ENCODE measurements at places on chromosomes 3 and 15. TPM values are rescaled to one million over a fixed set of nuclear protein-coding genes. Genes with fewer than 3 reads are reported as not detected.

CSPG4 gene
- 12.0 TPM for polyA plus RNA-seq

BRPF1 gene
- polyA plus RNA-seq = 16.8 TPM

APBA2 gene
- polyA plus RNA-seq = 11.5 TPM

LTK gene
- 3.7 TPM for polyA plus RNA-seq

GHSR gene
- polyA plus RNA-seq = not detected

TMF1 gene
- polyA plus RNA-seq = 51.2 TPM

SRGAP3 gene
- 20.5 TPM for polyA plus RNA-seq

SCG3 gene
- polyA plus RNA-seq = 0.81 TPM

FES gene
- polyA plus RNA-seq = 21.9 TPM

PSMD6 gene
- 93.5 TPM for polyA plus RNA-seq

RYR3 gene
- 11.7 TPM for polyA plus RNA-seq

OSTN gene
- 0.06 TPM for polyA plus RNA-seq

GOLGA6A gene
- polyA plus RNA-seq = 0.86 TPM

TRIM42 gene
- not detected for polyA plus RNA-seq

COL7A1 gene
- polyA plus RNA-seq = 10.6 TPM

ZPLD1 gene
- not detected for polyA plus RNA-seq

SERINC4 gene
- not detected for polyA plus RNA-seq

NR2E3 gene
- polyA plus RNA-seq = 0.56 TPM

CAMKV gene
- 0.09 TPM for polyA plus RNA-seq

GMNC gene
- polyA plus RNA-seq = 0.04 TPM

LRRC31 gene
- 0.06 TPM for polyA plus RNA-seq

WWTR1 gene
- polyA plus RNA-seq = 107 TPM

PIF1 gene
- 19.3 TPM for polyA plus RNA-seq

PTPRG gene
- polyA plus RNA-seq = 55.5 TPM

STRIT1 gene
- 1.6 TPM for polyA plus RNA-seq

PPP1R14D gene
- polyA plus RNA-seq = 0.41 TPM

SQOR gene
- 11.7 TPM for polyA plus RNA-seq

KLHL40 gene
- polyA plus RNA-seq = 6.6 TPM

SLC35G2 gene
- 4.7 TPM for polyA plus RNA-seq

GLCE gene
- polyA plus RNA-seq = 50.9 TPM

ACTRT3 gene
- polyA plus RNA-seq = 3.5 TPM

TMOD3 gene
- 79.5 TPM for polyA plus RNA-seq

PRTG gene
- 4.6 TPM for polyA plus RNA-seq

ACP3 gene
- 2.9 TPM for polyA plus RNA-seq

Data from right lung (tissue), 10 donors.